ENCODE measurements at places on chromosomes 2 and 18. TPM values are rescaled to one million over a fixed set of nuclear protein-coding genes. Genes with fewer than 3 reads are reported as not detected.

Gene FEV
- not detected for total RNA-seq

Gene GALR1
- total RNA-seq: not detected

Gene ITM2C
- total RNA-seq: 114 TPM

Gene IL1R2
- total RNA-seq: not detected

Gene GRB14
- 2.4 TPM for total RNA-seq

Gene CCDC68
- total RNA-seq: not detected

Gene COL3A1
- 7,827 TPM for total RNA-seq

Gene ANKRD39
- total RNA-seq: 7.9 TPM

Gene ASB18
- total RNA-seq: not detected

Gene CPO
- total RNA-seq: not detected

Gene KIAA2012
- not detected for total RNA-seq

Gene CYRIA
- 2.1 TPM for total RNA-seq

Gene ALPP
- total RNA-seq: not detected

Gene NGEF
- total RNA-seq: not detected

Gene ERMN
- total RNA-seq: not detected

Gene PRKCE
- 8.6 TPM for total RNA-seq

Gene TFPI
- 161 TPM for total RNA-seq

Gene INPP1
- 14.2 TPM for total RNA-seq

Gene FKBP1B
- total RNA-seq: 16.2 TPM

Gene WNT6
- not detected for total RNA-seq

Gene AQP12B
- total RNA-seq: not detected

Gene CTNNA2
- total RNA-seq: not detected

Gene CIB4
- total RNA-seq: not detected

Gene PARD6G
- 10.9 TPM for total RNA-seq

Gene RBKS
- total RNA-seq: 0.49 TPM

Gene LRRC30
- total RNA-seq: not detected

Gene CCDC74B
- total RNA-seq: 3.0 TPM

Gene CRYGD
- total RNA-seq: not detected

Gene ASXL3
- 3.9 TPM for total RNA-seq

Gene PDE1A
- 0.69 TPM for total RNA-seq

Gene SERPINB11
- not detected for total RNA-seq

Gene LINC00305
- not detected for total RNA-seq

Gene C2orf15
- not detected for total RNA-seq

Gene NEU2
- total RNA-seq: not detected

Gene STAT4
- total RNA-seq: 12.4 TPM

Gene UGT1A10
- not detected for total RNA-seq

Gene GALM
- total RNA-seq: 6.5 TPM

Gene SANBR
- 12.1 TPM for total RNA-seq

Gene C2orf66
- not detected for total RNA-seq

Gene CCL20
- 0.45 TPM for total RNA-seq

Data from chondrocyte (in vitro differentiated cells).